PC-9 (cell line): ENCODE measurements at places on chromosomes 13 and 19. TPM values are rescaled to one million over a fixed set of nuclear protein-coding genes. Genes with fewer than 3 reads are reported as not detected.

GRCh38 chr13:71624653-71625600 is 242.1 kb downstream of the DACH1 start:
- H3K36me3 ChIP-seq = no peaks in the 10 kb centered on the region
- H3K27me3 ChIP-seq = no peaks in the 10 kb centered on the region
- no peak overlapping the region for H3K27ac ChIP-seq
- H3K4me1 ChIP-seq = no peaks in the 10 kb centered on the region
- no peak for DNase-seq
- H3K4me3 ChIP-seq = no peak overlapping the region

DNA sequence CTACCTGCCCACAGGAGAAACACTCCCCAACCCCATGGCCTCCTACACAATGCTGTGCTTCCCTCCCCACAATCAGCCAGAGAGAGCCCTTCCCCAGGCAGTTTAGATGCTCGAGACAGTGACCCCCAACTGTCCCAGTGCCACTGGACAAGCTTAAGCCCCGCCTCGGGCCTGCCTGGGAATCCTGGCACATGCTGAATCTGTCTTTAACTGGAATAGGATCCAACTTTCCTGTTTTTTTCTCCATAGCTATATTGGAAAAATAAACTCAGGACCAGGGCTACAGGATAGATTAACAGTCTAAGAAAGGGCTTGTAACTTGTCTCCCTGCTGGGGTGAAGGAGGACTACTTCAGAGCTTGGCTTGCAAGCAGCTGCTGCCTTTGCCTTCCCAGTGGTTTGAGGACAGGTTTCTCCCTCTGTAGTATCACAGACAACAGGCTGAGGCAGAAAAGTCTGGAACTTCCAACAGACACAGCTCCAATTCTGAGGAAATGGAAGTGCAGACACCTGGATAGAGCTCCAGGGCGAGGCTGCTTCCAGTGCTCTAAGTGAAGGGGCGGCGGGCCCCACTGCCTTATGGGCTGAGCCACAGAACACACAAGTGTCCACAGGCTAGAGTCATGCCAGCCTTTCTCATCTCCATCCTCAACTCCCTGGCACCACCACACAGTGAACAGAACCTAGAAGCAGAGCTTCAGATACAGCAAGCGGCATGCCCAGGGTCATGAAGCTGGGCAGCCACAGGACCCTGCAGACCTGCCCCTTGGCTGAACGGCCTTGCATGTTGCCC is 228.3 kb downstream of the TUBA3C start:
- no peaks in the 10 kb centered on the region for H3K4me1 ChIP-seq
- no peaks in the 10 kb centered on the region for H3K36me3 ChIP-seq
- DNase-seq = no peak
- H3K27ac ChIP-seq = no peak overlapping the region

DNA sequence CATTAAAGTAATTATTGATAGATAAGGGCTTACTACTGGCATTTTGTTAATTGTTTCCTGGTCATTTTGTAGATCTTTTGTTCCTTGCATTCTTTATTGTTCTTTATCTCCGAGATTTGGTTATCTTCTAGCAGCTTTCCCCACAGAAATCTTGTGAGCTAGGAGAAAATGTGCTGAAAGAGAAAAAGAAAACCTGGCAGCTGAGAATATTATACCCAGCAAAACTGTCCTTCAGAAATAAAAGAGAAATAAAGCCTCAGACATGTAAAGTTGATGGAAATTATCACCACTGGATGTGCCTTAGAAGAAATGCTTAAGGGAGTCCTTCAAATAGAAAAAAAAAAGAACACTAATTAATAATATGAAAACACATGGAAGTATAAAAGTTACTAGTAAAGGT is 464.9 kb upstream of the GPC6 start:
- no peak overlapping the region for H3K4me3 ChIP-seq
- H3K36me3 ChIP-seq = no peaks in the 10 kb centered on the region
- H3K27ac ChIP-seq = no peak overlapping the region
- H3K27me3 ChIP-seq = no peaks in the 10 kb centered on the region

GRCh38 chr19:50046649-50047503 is 21.1 kb downstream of the ZNF473 start:
- H3K4me3 ChIP-seq = no peak overlapping the region
- H3K27ac ChIP-seq = no peak overlapping the region
- H3K36me3 ChIP-seq = peaks cover 54% of the 10 kb centered on the region
- H3K27me3 ChIP-seq = no peaks in the 10 kb centered on the region
- no peak for DNase-seq
- H3K4me1 ChIP-seq = no peaks in the 10 kb centered on the region

GRCh38 chr19:57171551-57172081 is 4.3 kb upstream of the DUXA start:
- DNase-seq = no peak
- H3K4me1 ChIP-seq = 0 out of 2 replicates have a peak, but pooled peaks cover 6% of the 10 kb centered on the region
- peaks cover 6% of the 10 kb centered on the region; the same call in 1 of the 2 replicates for H3K36me3 ChIP-seq
- H3K4me3 ChIP-seq = peak overlapping the region; percentile 42; the same call in 1 of the 2 replicates
- peaks cover 16% of the 10 kb centered on the region; the same call in 1 of the 2 replicates for H3K27me3 ChIP-seq

Gene NLRP4
- total RNA-seq = 1.6 and 1.7 TPM in 2 replicates

Gene SYT3
- total RNA-seq = not detected in 2 replicates

DNA sequence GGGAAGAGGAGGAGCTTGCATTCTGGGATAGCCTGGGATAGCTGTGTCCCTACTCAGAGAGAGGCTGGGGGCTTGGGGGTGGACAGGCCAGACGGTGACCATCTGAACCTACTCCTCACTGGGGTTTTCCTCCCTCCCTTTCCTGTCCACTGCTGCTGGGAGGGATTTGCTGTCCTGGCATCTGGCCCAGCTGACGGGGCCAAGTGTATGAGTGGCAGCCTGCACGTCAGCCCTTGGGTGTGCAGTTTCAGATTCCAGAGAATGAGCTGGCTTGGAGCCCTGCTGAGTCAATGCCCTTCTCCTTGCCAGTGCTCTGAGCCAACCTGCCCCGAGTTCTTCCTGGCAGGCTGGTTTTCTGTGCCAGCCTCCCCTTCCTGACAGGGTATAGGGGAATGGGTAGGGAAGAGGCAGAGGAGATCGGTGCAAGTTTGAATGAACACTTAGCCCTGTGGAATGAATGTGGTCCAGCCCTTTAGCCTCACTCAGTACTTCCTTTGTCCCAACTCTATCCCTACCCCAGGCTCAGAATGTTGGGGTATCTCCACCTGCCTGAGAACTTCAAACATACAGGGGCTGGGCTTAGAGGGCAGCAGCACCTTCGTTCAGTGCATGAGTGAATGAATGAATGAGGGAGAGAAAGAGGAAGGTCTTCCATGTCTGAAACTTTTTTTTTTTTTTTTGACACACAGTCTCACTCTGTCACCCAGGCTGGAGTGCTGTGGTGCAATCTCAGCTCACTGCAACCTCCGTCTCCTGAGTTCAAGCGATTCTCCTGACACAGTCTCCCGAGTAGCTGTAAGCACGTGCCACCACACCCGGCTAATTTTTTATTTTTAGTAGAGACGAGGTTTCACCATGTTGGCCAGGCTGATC is 1.8 kb upstream of the ANGPTL4 start:
- no peaks in the 10 kb centered on the region for H3K36me3 ChIP-seq
- H3K27ac ChIP-seq = peak overlapping the region; percentile 75
- DNase-seq = peak; percentile 98

GRCh38 chr19:48553676-48554384 is 1.9 kb downstream of the SULT2B1 start:
- H3K27ac ChIP-seq = peak overlapping the region; percentile 49
- no peaks in the 10 kb centered on the region for H3K36me3 ChIP-seq
- H3K27me3 ChIP-seq = no peaks in the 10 kb centered on the region
- peak; percentile 89 for DNase-seq
- H3K4me3 ChIP-seq = peak overlapping the region; percentile 5; the same call in 1 of the 2 replicates

GRCh38 chr13:40059540-40060232 is 404.2 kb downstream of the COG6 start:
- H3K27ac ChIP-seq = no peak overlapping the region
- no peaks in the 10 kb centered on the region for H3K36me3 ChIP-seq
- no peak for DNase-seq
- no peaks in the 10 kb centered on the region for H3K4me1 ChIP-seq
- H3K4me3 ChIP-seq = no peak overlapping the region

Gene ZNF550
- total RNA-seq = 18.2 and 19.8 TPM in 2 replicates

- H3K27ac ChIP-seq = no peak overlapping the region
- H3K4me3 ChIP-seq = no peak overlapping the region
- DNase-seq = peak; percentile 54
- no peaks in the 10 kb centered on the region for H3K27me3 ChIP-seq
- no peaks in the 10 kb centered on the region; the same call in 1 of the 2 replicates for H3K4me1 ChIP-seq
Observed at GRCh38 chr19:48510421-48511268, 990 bp downstream of the LMTK3 start.
